NB4 (cell line): ENCODE measurements at places on chromosomes 1 and 21.

DNA sequence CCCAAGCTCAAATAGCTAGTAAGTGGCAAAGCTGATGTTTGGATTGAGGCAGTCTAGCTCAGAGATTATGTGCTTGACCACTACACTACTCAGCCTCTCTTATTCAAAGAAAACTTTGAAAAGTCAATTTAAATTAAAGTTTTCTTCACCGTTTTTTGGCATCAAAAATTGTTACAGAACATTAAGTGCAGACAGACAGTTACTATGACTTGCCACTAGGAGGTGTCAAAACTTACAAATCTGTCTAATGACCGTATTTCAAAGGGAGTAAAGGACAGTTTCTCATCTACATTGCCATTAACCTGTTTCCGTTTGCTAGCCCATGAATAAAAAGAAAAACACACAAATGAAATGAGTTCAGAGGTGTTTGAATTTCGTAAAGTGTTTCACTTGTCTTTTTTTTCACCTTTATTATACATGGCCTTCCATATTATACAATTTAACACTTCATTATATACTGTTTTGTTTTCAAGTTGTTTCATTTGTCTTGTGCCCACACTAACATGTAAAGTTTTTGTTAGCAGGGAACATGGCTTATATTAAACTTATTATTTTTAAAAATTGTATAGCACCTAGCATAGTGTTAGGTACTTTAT, 57.4 kb upstream of the MTF2 start:
- DNase-seq, result peak; percentile 64

GRCh38 chr1:94560333-94560732, 18.8 kb upstream of the F3 start:
- no peak for DNase-seq

- no peak for DNase-seq
Measured at GRCh38 chr1:213649373-213649772, 338.4 kb upstream of the PROX1 start.

GRCh38 chr1:117017062-117017461, 15.5 kb downstream of the CD101 start:
- no peak for DNase-seq

- DNase-seq, result no peak
Measured at GRCh38 chr1:205230982-205231381, 3.2 kb downstream of the TMCC2 start.

DNA sequence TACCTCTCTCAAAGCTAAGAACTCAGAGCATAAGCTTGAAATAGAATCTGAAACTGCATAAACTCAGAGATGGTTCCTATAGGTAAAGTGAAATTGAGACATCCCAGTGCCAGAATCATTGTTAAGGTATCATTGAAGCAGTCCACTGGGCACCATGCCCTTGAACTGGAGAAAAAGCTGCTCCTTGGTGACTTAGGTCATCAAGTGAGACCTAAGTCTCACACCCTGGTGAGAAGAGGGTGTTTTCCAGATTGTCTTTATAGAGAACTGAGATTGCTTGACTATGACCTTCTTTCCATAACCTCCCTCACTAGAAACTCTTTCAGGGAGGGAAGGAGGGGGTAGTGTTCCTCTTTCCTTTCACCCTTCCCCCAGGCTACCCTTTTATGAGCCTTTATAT, 9.4 kb upstream of the ATP6V1G3 start:
- DNase-seq, result no peak

DNA sequence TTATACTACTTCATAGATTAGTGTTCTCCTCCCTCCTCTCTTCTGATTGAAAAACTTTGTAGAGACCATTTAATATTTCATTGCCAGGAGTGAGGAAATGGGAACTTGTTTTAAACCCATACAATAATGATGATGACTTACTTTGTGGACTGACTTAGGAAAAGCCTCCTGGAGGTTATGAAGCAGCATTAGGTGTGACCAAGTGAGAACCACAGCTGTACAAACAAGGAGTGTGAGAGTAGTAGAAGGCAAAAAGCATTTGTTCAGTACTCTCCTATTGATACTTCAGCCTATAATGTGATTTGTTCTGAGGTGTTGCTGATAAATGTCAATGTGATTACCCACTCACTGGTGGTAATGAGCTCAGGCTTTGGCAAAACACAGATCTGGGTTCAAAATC, 8.4 kb downstream of the TIPRL start:
- DNase-seq, result no peak

DNA sequence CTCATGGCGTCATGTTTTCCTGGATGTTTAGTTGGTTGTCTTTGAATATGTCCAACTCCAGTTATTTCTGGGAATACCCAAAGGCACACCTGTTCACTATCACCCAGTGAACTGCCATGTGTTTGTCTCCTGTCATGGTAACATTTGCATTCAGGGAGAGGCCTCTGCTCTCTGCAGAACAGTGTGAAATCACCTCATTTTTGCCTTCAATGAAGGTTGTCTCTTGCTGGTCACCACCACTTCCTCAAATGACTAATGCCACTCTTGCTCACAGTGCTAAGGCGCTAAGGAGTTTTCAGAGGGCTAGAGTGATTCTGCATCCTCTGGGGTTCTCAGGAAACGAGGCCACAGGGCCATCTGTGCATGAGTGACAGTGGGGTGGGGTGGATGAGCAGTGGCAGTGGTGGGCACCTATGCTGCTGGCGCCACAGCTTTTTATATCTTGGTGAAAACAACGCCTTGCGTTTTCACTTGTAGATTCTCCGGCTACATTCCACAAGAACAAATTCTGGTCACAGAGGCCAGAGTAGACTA, 60.0 kb upstream of the ATP5PO start:
- DNase-seq, result peak; percentile 92

DNA sequence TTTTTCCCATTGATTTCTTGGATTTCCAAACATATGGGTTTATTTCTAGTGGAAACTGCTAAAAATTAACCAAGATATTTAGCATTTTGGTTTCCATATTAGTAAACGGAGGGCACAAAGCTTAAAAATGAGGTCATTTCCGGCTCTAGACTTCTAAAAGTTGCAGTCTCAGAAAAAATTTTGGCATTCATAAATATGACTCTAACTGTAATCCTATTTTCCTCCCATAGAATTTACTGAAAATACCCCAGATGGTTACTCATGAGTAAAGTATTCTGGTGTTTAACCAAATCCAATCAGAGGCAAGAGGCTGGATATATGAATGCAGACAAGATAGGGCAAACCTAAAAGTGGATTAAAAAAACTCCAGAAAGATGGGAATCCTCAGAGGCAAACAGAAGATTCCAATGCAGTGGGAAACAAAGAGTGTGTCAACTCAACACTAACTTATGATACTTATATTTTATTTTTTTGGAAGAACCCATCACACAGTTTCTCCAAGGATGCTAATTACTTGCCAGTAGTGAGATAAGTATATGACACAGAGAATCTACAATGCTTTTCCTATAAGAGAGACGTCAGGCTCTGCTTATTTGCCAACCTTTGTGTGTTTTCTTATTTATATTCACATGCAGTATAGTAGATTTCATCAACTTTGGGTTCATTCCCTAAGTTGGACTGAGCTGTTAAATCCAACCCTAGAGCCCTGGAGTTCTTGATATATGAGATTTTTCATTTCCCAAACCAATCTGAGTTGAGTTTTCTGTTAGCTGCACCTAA, 90.1 kb upstream of the BCL10 start:
- DNase-seq, result no peak

DNA sequence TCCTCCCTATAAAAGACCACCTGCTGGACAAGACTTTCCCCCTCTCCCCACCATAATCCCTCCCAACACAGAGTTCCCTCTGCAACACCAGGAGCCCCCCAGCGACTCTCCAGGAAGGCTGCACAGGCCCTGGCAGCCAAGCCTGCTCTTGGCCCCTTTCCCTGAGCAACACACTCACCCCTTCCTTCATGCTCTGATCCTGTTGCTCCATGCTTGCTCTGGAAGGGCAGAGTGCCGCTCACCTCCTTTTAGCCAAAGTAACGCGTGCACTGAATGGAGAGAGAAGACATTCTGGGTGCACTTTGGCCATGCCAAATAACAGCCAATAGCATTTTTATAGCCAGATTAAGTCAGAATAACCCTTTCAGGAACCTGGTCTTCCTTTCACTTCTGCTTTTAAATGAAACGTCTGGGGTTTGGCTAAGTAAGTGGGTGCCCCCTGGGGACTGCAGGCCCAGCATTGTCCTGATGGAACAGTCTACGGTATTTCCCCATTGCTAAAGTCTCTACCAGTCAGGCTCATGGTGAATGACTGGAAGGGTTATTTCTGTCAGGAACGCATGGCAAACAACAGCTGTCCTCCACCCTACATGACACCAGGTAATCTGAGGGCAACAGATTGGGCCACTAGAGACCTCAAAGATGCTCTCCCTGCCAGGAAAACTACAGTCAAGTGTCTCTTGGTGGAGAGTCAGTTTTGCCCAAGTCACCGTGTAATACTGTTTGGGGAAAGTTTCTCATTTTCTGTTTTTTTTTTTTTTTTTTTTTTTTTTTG, at the start of gene SLC2A5:
Gene SLC2A5, minus strand, starts transcription at position 310 of the 775 bp plus-strand sequence. Its CDS starts 99 bp downstream, at position 211.
- peak; percentile 97 for DNase-seq

DNA sequence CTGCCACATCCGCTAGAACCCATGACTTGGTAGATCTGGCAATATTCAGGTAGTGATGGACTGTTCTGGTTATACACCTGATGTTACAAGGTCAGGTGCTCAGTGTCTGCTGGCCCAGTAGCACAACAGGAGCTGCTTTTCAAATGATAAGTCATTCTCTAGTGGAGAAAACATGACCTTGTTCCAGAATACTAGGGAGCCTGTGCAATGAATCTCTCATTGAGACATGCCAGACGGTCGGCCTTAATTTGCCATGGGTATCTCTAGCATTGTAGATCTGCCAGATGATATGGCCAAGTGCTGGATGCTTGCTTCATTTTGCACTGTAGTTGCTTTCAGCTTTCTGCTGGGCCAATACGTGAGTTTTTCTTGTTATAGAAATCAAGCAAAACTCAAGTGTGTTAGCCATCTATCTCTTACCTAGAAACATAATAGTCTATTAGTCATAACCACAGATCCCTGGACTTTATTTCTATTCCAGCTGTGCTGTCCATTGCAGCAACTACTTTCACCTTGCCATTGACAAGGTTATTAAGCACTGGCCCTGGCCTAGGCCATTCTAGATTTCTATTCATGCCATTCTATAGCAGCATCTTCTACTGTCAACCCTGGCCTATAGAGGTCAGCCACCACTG, 13.9 kb upstream of the CENPF start:
- no peak for DNase-seq

DNA sequence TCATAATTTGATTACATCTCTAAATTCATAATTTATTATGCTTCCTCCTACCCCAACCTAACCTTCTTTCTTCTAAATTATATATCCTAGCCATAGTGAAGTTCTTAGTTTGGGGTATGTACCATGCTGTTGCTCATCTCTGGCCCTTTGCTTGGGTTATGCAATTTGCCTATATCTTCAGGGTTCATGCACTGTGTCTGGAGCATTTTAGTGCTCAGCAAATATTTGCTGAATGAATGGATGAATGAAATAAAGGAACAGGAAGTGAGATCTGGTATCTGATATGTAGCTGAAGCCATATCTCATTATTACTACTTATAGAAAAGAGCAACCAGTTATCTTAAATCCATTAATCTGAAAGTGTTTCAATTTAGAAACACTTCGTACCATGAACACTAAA, 137.6 kb downstream of the GPATCH2 start:
- no peak for DNase-seq

- DNase-seq, result peak; percentile 55
Measured at GRCh38 chr21:23936224-23936623, 1671.1 kb downstream of the MRPL39 start.

- DNase-seq, result no peak
Measured at GRCh38 chr1:167440776-167441175, 77.6 kb downstream of the CD247 start.

DNA sequence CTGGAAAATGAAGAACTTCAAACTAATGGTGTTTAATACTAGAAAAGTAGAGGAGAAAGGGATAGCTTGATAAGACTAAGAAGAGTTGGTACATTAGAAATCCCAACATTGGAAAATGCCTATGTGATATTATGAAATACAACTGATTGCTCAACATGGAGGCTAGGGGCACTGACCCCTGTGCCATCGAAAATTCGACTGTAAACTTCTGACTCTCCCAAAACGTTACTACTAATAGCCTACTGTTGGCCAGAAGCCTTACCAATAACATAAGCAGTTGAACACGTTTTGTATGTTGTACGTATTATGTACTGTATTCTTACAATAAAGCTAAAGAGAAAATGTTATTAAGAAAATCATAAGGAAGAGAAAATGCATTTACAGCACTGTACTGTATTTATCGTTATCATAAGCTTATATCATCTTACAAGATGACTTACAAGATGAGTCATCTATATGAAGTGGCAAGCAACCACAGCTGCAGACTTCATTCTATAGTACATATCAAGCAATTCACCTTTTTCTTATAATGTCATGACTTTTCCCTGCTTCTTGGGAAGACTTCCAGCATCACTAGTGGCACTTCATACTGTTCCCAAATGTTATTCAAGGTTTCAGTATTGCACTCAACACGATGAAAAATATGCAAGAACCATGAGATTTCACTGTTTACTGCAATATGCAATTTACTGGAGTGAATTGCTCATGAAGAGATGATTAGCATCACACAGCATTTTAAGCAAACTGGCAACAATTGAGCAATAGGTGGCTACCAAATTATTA, 12.9 kb upstream of the CTSK start:
- DNase-seq, result peak; percentile 46

GRCh38 chr1:94250341-94250740, 13.0 kb upstream of the ARHGAP29 start:
- DNase-seq, result no peak

DNA sequence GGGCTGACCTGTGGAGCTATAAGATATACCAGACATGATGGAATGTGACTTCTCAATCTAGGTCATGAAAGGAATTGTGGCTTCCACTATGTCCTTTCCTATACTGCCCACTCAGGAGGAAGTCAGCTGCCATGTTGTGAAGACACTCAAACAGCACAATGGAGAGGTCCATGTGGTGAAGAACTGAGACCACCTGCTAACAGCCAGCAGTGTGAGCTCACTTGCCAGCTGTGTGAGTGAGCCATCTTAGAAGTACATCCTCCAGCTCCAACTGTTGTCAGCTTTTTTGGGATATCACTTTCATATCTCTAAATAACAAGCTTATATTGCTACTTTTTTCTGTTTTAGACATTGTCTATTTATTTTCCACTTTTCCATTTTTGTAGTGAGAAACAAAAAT, 29.7 kb downstream of the OLFML3 start:
- DNase-seq, result no peak

DNA sequence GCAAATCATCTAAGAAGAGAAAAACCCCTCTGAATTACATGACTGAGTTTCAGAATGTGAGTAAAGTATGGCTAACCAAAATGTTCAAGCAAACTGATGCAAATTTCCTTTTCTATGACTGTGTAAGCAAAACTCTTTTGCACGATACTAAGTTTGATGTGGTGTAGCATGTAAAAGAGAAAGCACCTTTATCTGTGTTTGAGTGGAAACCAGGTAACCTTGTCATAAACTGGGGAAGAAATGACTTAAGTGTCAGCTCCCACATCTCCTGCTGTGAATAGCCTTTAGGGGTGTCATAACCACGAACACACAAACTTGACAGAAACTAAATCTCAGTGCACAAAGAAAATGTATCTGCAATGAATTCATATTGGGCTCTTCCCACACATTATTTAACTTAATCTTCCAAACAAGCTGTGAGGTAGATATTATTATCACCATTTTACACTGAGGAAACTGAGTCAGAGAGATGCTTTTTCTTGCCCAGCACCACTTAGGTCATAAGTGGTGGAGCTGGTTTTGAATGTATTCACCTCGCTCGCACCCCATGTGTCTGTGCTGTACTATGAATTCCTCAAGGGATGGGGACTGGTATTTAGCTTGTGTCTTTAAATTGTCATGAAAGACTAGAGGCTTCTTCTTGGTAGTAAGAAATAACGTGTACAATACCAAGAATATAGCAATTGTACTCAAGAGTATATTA, 32.9 kb upstream of the IL12RB2 start:
- DNase-seq, result no peak
